Glomerular endothelial cell (primary cell): ENCODE measurements at places on chromosomes 3 and 15.

DNA sequence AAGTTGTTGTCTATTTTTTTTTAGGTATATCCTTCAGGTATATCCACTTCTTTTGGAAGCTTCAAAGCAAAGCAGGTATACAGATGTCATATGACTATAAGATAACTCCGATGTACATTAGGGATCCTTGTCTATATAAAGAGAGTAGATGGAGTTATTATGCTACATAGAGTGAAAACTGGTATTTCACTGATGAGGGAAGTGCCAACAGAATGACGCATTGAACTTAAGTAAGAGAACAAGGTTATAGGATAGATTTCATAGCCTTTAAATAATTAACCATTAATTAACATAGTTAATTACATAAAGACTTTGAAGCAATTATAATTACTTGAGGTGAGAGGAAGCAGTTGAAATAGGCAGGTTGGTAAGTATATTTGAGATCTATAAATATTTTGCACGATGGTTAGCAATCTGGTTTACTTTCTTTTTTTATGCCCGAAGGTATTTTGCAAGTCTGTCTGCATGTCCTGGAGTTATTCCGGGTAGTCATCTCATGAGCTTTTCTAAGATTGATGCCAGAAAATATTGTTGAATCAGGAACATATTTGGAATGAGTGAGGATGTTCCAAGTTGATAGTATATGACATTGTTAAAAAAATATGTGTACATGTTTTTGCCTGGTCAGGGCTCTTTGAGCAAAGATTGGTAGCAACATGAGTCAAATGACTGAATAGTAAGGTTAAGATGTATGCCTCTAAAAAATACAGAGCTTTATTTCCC is 299.5 kb upstream of the KCNMB2 start:
- no peak for DNase-seq

DNA sequence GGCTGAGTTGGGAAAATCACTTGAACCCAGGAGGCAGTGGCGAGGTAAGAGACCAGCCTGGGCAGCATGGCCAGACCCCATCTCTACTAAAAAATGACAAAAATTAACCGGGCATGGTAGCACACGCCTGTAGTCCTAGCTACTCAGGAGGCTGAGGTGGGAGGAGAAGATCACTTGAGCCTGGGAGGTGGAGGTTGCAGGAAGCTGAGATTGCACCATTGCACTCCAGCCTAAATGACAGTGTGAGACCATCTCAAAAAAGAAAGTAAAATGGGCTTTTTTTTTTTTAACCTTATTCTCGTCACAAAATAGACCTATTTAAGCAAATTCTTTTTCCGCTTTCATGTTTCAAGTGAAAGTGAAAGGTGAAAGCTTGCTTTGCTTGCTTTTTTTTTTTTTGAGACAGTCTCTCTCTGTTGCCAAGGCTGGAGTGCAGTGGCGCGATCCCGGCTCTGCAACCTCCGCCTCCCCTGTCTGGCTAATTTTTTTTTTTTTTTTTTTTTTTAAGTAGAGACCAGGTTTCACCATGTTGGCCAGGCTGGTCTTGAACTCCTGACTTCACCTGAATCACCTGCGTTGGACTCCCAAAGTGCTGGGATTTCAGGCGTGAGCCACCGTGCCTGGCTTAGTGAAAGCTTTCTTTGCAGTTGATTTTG is 3.6 kb downstream of the PDIA3 start:
- no peak for DNase-seq

GRCh38 chr15:69565066-69565655 is 112.5 kb downstream of the RPLP1 start:
- no peak for DNase-seq

GRCh38 chr3:127690823-127691452 is 18.2 kb downstream of the ABTB1 start:
- no peak for DNase-seq

- no peak for DNase-seq
These were observed 269.8 kb downstream of the SV2B start for GRCh38 chr15:91369823-91370222.

DNA sequence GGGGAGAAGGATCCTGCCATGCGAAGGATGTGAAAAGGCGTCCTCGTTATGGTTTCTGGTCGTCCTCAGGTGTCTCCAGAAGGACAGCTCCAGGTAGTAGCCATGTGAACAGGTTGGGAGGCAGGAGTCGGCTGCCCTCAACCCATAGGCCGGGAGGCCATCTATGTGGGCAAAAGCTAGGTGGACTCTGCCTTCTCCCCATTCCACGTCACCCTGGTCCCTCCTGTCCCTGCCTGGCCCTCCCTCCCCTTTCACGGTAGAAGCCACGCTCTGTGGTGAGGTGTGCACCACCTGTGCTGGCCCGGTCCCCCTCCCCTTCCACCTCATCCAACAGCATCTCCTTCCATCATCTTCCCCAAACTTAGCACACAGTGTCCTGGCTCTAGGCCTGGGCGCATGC is 16.3 kb downstream of the ITIH3 start:
- DNase-seq: no peak

GRCh38 chr3:149174901-149175300 is 45.5 kb downstream of the HPS3 start:
- DNase-seq: no peak

DNA sequence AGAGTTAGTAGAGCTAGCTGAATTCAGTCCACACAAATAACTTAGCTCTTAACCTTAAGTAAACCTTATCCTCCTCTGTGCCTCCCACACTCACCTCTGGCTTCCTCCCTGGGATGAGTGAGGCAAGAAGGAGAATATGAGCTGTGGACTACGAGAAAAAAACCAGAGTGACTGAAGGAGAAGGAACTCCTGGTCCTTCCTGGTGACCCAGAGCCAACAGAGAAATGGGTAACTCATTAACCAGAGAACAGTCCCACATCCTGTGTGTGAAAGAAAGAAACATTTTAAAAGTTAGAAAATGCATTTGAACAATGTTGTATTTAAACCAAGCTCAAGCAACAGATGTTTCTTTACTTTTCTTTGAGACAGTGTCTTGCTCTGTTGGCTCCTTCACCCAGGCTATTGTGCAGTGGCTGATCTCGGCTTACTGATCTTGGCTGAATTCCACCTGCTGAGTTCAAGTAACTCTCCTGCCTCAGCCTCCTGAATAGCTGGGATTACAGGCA is 27.5 kb upstream of the FAM81A start:
- DNase-seq: no peak

DNA sequence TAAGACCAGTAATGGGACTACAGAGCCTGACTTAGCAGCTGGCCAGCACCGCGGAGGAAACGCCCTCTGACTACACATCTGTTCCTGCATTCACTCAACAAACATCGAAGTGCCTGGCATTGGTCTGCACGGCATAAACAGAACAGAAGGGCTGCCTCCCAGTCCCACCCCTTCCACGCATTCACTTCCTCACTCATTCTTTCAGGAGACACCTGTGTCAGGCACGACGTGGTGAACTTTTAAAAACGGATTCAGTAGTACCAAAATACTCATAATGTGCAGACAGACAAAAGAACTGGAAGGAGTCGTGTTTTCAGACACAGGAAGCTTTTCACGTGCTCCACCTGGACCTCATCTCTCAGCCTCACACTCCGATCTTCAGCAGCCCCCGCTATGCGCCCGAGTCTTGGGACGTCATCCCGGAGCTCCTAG is 123.3 kb downstream of the XXYLT1 start:
- DNase-seq: peak; percentile 82

- DNase-seq: no peak
These were observed 108.8 kb downstream of the NTRK3 start for GRCh38 chr15:88147760-88148159.

GRCh38 chr15:66046751-66047150 is 177.5 kb downstream of the RAB11A start:
- no peak for DNase-seq

GRCh38 chr15:101434032-101434920 is 55.2 kb downstream of the PCSK6 start:
- DNase-seq: no peak

GRCh38 chr3:49723296-49723627 is 489 bp downstream of the GMPPB start:
- no peak for DNase-seq

- DNase-seq: no peak
These were observed 35.6 kb downstream of the USP3 start for GRCh38 chr15:63539998-63540397.

- peak; percentile 2 for DNase-seq
These were observed 241.8 kb downstream of the FOXP1 start for GRCh38 chr3:71341721-71342120.

GRCh38 chr3:184583578-184584451 is 22.2 kb downstream of the EPHB3 start:
- DNase-seq: no peak

DNA sequence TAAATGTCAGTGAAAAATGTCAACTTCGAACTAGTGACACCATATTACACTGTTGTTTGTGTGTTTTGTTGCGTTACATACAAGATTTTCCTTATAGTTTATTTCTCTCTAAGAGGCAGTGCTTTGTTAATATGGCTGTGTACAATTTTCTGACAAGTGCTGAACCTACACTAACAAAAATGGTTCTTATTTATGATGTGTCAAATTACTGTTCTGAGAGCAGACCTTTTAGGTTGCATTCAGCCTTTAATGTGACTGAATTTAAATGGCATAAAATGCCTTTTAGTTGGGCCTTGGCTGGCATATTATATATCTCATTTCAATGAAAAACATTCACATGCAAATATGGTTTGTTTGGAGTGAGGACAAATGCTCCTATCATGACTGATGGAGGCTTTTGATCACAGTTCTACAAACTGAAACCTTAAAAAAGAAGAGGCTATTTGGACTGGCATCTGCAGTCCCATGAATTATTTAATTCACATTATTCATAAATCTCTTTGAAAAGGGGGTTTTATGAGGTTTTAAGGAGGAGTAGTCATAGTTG is 750.6 kb downstream of the CADM2 start:
- DNase-seq: no peak

DNA sequence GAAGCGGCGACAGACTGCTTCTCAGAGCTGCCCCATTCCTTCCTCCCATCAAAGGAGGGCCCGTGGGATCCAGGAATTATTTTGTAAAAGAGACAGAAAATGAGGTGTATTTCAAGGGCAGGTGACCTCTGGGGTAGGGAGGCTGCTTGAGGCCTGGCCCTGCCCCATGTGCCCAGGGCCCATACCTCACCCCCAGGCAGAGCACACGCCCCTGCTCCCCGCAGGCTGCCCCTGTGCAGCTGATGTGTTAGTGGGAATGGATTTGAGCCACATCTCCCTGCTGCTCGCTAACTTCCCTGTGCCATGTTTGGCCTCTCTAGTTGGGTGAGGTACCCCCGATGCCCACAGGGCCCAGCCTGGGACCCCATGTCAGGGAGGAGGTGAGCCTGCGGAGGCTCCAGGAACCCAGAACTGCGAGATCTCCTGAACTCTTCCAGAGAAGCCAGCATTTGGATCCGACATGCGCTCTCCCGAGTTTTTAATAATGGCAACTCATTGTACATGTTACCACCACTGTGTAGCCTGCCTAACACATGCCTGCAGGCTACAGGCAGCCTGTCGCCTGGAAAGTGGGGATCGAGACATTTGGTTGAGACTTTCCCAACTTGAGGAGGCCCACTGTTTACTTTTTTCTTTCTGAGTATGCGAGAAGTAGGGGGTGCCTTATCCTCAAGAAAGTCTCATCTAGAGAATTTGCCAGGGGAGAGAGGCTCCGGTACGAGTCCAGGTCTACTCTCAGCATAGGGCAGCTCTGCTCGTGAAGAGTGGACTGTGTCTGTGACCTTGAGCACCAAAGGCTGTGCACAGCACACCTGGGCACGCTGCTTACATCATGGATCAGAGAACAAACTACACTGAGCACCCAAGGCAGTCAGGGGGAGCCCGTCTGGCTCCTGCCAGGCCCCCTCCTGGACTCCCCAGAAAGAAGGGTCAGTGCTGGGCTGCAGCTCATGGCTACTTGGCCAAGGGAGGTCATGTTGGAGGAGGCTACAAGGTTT is 36.1 kb downstream of the PCSK6 start:
- DNase-seq: no peak

DNA sequence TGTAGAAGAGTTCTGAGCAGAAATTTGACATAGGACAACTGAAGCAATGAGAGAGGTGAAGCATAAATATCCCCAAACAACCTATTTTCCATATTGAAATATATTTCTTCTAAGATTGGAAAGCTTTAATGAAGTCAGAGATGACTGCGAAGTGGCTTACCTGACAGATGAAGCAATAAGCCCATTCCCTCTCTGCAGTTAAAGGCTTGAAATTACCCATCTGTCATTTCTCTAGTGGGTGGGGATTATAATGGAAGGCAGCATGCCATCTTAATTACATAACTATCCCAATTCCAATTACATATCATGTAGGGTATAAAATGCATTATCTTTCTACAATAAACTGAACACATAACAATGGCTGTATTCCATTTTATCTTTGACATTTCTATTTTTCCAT is 1070.5 kb downstream of the SI start:
- DNase-seq: no peak

GRCh38 chr3:72171463-72171881 is 386.5 kb upstream of the PROK2 start:
- no peak for DNase-seq

DNA sequence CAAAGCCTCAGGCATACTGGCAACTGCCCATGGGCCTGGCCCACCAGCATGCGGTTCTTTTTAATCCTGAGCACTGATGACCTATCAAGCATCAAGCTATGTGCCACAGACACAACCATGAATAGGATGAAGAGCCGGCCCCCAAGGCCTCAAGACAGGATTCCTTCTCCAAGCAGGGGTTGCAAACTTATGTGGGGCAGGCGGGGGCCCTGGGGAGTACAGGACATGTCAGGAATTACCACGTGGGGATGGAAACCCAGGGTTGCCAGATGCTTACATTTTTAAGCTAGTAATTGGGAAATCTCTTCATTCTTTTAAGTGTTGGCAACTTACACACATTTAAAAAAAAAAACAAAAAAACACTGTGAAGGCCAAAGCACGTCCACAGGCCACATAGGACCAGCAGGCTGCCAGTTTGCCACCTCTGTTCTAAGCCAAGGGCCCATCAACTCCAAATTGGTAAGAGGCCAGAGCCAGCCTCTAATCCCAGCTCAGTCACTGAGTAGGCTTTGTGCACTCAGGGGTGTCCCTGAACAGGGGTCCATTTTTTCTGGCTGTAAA is 32.8 kb downstream of the BDH1 start:
- DNase-seq: no peak

DNA sequence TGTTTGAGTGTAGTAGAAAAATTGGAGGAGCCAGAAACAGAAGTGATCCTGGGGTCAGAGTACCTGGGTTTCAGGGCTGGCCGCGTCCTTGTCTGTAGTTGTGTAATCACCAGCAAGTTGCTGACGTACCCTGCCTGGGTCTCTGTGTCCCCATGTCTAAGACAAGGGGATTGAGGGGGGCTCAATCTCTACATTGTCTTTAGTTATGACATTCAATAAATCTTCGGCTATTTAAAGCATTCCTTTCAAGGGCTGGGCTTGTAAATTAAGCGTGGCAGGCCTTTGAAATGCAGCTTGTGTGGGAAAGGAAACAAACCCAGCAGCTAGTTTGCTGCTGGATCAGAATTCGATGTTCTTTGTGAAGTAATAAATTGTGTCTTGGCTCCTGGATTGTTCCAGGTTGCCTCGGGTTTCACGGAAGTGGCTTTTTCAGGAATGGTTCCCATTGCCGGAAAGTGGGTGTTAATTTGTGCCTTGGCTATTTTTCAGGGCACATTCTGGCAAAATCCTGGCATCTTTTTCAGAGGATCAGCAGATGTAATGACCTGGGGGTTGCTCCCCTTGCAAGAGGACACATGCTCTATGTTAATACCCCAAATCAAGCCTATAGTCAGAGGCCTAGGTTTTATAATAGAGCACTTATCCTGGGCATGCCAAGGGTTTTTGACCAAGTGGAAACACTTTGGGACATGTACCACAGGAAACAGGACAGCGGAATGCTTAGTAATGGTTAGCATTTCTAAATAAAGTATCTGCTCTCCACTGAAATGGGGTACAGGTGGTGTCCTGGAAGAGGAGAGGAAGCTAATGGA is 294.8 kb upstream of the NR2E3 start:
- DNase-seq: no peak

- no peak for DNase-seq
These were observed 53.4 kb downstream of the TPRA1 start for GRCh38 chr3:127536830-127537812.
